Heart left ventricle (tissue), 16 donors: ENCODE measurements at places on chromosomes 11 and 22. TPM values are rescaled to one million over a fixed set of nuclear protein-coding genes. Genes with fewer than 3 reads are reported as not detected.

GRCh38 chr11:71927820-71928736, at the start of gene XNDC1N:
Gene XNDC1N (minus strand): TSS chr11:71928594. CDS start chr11:71923353, 5,241 bp downstream.
- DNase-seq = peak; percentile 57

DNA sequence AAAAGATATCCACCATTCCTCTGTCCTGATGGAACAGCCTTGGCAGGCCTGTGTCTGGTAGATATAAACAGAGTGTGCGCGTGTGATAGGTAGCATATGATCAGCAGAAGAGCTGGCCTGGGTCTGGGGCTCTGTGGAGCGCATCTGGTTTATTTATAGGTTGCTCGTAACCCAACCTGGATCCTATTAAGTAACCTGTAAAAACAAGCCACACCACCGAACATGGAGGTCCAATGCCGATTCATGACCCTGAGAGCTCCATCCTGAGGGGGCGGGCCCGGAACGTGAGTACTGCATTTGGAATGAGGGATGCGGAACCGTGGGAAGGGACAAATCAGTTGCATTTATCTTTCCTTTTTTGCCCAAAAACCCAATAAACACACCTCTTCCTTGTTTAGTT, 31.9 kb upstream of the APOL5 start:
- DNase-seq = no peak

Gene FGF4
- not detected for total RNA-seq

GRCh38 chr11:116851626-116852025, 14.2 kb upstream of the APOA1 start:
- no peak for DNase-seq

GRCh38 chr11:126588630-126589491, 233.4 kb downstream of the ST3GAL4 start:
- no peak for DNase-seq

GRCh38 chr22:50678651-50679521, 6.3 kb downstream of the SHANK3 start:
- peak; percentile 57 for DNase-seq

DNA sequence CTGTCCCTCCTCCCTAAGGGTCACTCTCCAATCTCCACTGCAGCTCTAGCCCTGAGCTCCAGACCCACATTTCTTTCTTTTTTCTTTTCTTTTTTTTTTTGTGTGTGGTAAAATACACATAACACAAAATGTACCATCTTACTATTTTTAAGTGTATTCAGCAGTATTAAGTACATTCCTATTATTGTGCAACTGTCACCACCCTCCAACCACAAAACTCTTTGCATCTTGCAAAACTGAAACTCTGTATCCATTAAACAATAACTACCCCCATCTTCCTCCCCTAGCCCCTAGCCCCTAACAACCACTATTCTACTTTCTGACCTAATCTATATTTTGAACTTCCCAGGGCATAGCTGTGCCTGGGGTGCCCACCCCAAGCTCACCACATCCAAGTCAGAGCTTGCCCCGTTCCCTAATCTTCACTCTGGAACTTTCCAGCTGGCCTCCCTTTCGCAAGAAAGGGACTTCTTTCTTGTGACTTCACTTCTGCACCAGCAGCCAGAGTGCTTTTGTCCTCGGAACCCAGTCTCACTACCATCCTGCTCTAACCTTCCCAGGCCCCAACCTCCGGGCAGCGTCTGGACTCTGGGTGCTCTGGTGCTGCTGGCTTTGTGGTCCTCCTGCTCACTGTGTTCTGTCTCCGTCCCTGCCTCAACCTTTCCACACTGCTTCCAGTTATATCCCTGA, 30.7 kb downstream of the PARVG start:
- DNase-seq = no peak

Gene ANO1
- 5.0 TPM for total RNA-seq

DNA sequence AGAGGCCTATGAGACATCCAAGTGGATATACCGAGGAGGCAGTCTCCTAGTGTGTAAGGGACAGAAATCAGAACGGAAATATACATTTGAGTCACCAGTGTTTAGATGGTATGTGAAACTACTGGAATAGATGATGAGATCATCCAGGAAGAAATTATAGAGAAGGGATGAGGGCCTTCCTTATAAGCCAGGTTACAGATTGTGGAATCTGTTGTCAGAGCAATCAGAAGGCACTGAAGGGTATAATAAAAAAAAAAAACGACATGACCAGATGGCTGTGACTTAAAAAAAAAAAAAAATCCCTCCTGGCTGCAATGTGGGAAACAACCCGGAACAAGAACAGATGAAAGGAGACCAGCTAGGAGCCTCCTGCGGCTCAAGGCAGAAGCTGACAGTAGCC, 2.7 kb downstream of the MAJIN start:
- no peak for DNase-seq

- DNase-seq = no peak
Observed at GRCh38 chr22:33883561-33883960, 36.7 kb downstream of the LARGE1 start.

Gene OR4D6
- not detected for total RNA-seq

DNA sequence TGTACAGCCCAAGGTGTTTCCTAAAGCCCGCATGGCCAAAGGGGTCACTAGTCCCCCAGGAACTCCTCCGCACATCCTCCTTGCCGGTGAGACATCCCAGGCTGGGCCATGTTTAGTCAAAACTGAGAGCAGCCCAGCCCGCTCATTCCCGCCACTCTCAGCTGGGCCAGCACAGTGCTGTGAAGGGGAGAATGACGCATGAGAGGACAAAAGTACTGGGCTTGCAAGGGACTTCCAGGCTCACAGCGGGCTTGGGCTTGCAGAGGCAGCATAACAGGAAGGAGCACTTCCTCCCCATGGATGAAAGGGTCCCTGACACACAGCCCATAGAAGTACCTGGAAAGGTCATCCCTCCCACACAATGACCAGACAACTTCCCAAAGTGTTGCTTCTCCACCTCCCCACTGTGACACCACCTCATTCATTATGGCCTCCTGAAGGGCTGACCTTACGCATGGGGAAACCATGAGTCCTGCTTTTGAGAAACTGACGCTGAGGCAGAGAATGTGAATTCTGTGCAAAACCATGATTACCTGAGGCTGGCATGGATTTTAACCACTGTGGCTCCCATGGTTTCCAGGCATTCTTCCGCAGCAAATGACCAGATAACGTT, 19.1 kb downstream of the ETS1 start:
- DNase-seq = peak; percentile 71

Gene ASPHD2
- 0.14 TPM for total RNA-seq

DNA sequence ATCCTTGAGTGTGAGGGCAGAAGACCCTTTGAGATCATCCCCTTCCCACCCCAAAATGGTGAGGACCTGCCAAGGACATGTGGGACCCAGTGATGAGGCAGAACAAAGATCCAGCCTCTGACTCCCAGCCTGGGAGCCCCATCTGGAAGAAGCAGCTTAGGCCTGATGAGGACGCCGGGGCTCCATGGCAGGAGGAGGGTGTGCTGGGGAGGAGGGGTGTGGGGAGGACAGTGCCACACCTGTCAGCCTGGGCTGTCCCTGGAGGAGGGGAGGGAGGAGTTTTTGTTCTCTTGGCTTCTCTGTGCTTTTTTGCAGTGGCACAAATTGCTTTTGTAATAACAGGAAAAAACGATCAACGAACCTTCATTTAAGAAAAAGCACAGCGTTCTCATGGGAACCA, 44.4 kb upstream of the DAGLA start:
- DNase-seq = no peak

Gene CDC45
- not detected for total RNA-seq

Gene FOLH1
- total RNA-seq = not detected

GRCh38 chr11:3221408-3222002, 2.9 kb upstream of the MRGPRG start:
- DNase-seq = peak; percentile 10

DNA sequence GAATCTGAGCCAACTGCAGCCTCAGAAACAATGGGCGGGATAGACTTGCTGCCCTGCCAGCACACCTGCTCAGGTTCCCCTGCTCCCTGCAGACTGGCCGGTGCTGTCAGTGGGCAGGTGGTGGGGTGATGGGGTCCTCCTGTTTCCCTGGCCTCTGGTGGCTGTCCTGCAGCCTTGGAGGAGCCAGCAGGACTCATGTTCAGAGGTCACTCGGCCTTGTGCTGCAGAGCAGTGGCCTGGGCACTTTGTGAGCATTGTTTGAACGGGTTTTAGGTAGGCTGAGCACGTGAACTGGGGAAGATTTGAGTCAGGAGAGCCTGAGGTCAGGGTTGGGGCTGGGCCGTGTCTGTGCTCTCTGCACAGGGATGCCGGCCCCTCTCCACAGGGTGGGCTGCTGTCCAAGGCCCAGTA, 17.6 kb downstream of the PPIL2 start:
- no peak for DNase-seq

GRCh38 chr11:70191495-70192140, 11.5 kb upstream of the FADD start:
- DNase-seq = peak; percentile 74

Gene HORMAD2
- total RNA-seq = not detected

DNA sequence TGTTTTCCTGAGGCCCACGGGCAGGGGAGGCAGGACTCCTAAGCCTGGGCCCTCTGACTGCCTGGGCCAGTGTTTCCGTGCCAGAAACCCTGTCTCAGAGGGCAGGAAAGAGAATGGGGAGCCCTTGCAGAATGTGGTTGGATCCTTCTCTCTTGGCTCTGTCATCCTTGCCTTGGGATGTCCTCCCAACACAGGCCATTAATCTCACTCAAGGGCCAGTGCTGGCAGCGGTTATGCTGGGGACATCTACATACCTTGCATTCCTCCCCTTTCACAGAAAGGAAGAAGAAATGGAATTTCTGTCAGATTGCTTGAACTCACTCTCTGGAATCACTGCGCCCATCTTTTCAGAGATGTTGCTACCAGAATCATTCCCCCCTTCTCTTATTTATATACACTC, 296.9 kb downstream of the KIRREL3 start:
- DNase-seq = no peak

Gene TSGA10IP
- not detected for total RNA-seq

- no peak for DNase-seq
Observed at GRCh38 chr11:57421805-57422204, 5.1 kb downstream of the SLC43A3 start.

- no peak for DNase-seq
Observed at GRCh38 chr11:59791639-59792038, 18.9 kb downstream of the MRPL16 start.

Gene HYLS1
- total RNA-seq = 3.4 TPM

Gene TRIM51
- total RNA-seq = not detected

- DNase-seq = no peak
Observed at GRCh38 chr22:32706149-32706548, 95.4 kb upstream of the TIMP3 start.

- no peak for DNase-seq
Observed at GRCh38 chr11:94771951-94772350, 3.8 kb downstream of the AMOTL1 start.

DNA sequence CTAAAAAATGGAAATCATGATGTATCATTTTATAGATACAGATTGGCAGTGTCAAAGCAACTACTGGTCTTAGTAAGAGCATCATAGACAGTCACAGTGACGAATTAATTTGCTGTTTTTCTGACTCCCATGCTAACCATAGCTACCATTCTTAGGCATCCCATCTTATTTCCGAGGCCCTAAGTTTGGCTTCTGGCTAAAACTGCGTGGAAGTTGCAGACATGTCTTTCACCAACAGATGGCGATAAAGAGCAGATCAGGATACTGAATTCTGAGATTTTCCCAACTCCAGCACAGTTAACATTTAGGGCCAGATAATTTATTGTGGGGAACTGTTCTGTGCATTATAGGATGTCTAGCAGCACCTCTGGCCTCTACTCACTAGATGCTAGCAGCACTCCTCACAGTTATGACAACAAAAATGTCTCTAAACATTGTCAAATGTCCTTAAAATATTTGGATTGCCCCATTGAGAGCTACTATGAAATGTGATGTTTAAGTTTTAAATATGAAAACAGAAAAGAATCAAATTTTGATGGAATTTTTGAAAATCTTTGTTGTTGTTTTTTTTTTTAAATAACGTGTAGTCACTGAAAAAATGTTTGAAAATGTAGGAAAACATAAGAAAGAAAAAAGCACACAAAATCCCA, 16.3 kb downstream of the OR2AG2 start:
- DNase-seq = no peak

Gene NRGN
- total RNA-seq = 2.4 TPM

Gene CLMP
- 7.1 TPM for total RNA-seq

DNA sequence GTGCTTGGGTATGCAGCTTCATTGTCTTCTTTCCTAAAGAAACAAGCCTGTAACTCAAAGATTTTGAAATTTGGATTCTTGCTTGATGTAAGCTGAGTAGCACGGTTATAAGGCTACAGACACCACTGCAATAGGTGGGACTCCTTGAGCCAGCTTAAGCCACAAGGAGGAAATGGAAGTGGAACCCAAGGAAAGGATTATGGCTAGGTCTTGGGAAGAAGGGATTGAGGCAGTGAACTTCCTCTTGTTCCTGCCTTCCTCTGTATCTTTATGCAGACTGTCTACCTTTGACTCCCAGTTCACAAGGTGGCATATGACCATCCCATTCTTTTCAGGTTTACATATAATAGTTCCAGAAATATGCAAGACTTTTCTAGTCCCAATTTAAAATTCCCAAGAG, 72.3 kb downstream of the BDNF start:
- DNase-seq = no peak

GRCh38 chr22:25174156-25174887, 25.3 kb upstream of the CRYBB3 start:
- DNase-seq = no peak

DNA sequence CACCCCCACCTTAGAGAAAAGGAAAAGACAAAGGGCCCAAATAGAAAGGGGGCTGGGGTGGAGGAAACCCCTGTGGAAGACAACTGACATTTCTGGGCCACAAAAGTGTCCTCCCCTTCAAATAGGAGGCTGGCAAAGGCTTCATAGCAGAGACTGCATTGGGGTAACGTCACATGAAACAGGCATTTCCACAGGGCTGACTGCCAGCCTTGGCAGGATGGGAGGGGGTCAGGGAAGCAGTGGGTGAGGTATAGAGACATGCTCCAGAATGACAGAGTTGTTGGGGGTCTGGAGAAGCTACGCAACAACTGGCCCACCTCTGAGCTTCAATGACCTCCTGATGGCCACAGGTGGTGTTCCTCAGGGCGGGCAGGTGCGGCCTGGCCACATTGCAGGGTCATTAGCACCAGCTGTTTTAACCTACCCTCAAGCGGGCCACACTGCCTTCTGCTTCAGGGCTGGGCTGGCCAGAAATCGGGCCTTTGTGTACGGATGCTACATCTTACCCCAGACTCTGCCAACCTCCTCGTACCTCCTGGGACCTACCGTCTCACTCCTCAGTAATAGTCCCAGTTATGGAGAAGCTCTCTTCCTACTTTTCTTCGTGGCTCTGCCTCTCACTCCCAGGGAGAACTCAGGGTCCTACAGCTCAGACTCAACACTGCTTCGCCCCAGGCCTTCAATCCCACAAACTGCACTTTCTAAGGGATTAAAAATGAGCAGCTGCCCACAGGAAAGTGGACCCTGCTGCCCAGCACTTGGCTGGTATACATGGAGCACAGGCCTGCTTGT, 160.0 kb upstream of the NCAM1 start:
- DNase-seq = no peak
